Muscle of back (tissue), 13 donors: ENCODE measurements at places on chromosomes 2 and 18. TPM values are rescaled to one million over a fixed set of nuclear protein-coding genes. Genes with fewer than 3 reads are reported as not detected.

Gene SALL3
- polyA plus RNA-seq = 0.05 TPM

Gene RFTN2
- 17.0 TPM for polyA plus RNA-seq

Gene TMEM198
- polyA plus RNA-seq = 1.6 TPM

Gene MOB1A
- 49.1 TPM for polyA plus RNA-seq

Gene SLC11A1
- polyA plus RNA-seq = 1.3 TPM

Gene TRPM8
- 0.13 TPM for polyA plus RNA-seq

Gene TMEM178A
- polyA plus RNA-seq = 13.9 TPM

Gene ICOS
- polyA plus RNA-seq = not detected
